ENCODE measurements at places on chromosomes 16 and 17. TPM values are rescaled to one million over a fixed set of nuclear protein-coding genes. Genes with fewer than 3 reads are reported as not detected.
A peak's percentile ranks its signal among the peaks of the same experiment; 100 is the strongest.

The TMEM132E gene
- total RNA-seq, result 0.47 TPM

The SLFN12 gene
- total RNA-seq, result 8.1 TPM

The OR3A3 gene
- total RNA-seq, result not detected

The ATAD5 gene
- total RNA-seq, result 4.1 TPM

The C17orf78 gene
- not detected for total RNA-seq

The SLC2A4 gene
- not detected for total RNA-seq

DNA sequence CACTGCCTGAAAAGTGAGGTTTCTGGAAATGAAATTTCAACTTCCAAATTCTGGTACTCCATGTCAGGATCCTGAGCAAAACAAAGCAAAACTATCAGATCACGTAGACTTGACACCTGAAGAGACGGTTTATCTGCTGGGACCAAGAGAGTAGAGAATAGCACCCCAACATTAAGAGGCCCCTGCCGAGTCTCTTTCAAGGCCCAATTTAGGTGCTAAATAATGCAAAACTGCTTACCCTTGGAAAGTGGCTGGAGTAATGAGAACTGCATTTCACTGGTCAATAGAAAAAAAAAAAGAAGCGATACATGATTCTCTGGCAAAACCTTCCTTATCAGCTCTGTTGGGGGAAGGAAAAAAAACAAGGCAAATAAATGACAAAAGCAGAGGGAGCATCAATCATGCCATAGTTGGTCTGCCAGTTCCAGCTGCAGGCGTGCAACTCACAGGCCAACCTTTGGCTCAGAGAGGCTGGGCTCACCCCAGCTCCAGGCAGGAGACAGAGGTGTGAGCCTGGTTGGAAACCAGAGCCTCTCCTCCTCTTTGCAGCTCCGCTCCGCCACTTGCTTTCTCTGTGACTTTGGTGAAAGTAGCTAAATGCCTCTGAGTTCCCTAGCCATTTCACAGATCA is 595.2 kb downstream of the TOX3 start:
- DNase-seq, result no peak
- no peak overlapping the region for H3K4me3 ChIP-seq
- H3K36me3 ChIP-seq, result no peaks in the 10 kb centered on the region
- no peak overlapping the region for H3K27ac ChIP-seq
- H3K27me3 ChIP-seq, result no peaks in the 10 kb centered on the region
- H3K4me1 ChIP-seq, result no peaks in the 10 kb centered on the region

DNA sequence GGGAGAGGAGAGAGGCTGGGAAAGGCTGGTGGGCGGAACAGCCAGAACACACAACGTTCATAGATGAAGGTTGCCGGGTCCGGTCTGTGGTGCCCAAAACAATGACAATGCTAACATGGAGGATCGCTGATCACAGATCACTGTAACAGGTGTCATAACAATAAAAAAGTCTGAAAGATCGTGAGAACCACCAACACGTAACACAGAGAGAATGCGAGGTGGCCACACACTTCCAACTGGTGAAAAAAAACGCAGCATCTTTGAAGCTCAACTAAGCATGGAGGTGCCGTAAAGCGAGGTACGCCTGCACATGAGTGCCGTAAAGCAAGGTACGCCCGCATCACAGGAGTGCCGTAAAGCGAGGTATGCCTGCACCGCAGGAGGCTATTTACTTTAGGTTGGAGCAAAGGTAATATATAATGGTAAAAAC is 42.3 kb downstream of the ABR start:
- H3K27ac ChIP-seq, result no peak overlapping the region
- DNase-seq, result no peak
- H3K4me1 ChIP-seq, result no peaks in the 10 kb centered on the region
- H3K27me3 ChIP-seq, result peaks cover 8% of the 10 kb centered on the region
- H3K4me3 ChIP-seq, result no peak overlapping the region
- H3K36me3 ChIP-seq, result no peaks in the 10 kb centered on the region

DNA sequence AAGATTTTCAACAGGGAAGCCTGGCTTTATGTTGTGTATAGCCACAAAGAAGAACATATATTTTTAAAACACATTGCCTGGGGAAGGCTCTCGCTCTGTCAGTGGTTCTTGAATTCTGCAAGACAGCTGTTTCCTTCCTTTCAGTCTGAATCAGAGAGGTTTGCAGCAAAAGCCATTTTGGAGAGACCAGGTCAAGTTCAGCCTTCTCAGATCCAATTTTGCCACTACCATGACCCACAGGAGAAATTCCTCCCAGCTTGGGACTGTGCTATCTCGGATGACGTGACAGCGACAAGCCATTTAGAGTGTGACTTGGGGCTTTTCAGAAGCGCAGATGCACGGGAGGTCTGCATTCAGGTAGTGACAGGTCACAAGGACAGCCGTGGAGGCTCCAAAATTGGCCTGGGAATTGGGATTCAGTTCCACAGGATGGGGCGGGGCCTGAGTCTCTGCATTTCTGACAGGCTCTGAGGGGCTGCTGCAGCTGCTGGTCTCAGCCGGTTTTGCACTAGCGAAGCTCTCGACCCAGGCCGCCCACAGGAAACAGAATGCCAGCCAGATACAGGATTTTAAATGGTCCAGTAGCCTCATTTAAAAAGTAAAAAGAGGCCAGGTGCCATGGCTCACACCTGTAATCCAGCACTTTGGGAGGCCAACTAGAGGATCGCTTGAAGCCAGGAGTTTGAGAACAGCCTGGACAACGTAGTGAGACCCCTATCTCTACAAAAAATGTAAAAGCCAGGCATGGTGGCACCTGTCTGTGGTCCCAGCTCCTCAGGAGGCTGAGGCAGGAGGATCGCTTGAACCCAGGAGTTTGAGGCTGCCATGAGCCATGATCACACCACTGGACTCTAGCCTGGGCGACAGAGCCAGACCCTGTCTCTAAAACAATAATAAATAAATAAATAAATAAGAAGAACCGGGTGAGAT is 196.6 kb upstream of the CIBAR2 start:
- H3K36me3 ChIP-seq, result no peaks in the 10 kb centered on the region
- no peak overlapping the region for H3K4me3 ChIP-seq
- peaks cover 56% of the 10 kb centered on the region for H3K4me1 ChIP-seq
- H3K27me3 ChIP-seq, result no peaks in the 10 kb centered on the region
- peak overlapping the region; percentile 71 for H3K27ac ChIP-seq

DNA sequence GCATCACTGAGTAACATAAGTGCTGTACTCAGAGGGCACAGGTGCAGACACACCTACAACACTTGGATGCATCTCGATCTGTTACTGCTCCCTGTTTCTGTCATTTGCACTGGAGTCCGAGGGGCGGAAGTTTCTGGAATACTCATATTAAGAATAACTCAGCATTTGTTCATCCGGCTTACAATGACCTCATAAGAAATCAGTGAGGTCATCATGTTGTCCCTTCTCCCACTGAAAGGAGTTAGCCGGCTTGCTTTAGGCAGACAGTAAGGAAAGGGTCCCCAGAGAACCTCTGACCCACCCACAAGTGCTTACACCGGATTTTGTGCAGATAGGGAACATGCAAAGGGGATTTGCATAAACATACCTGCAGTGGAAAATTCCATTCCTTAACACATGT is 344.7 kb downstream of the HAPSTR1 start:
- peaks cover 5% of the 10 kb centered on the region for H3K27me3 ChIP-seq
- no peak for DNase-seq
- no peaks in the 10 kb centered on the region for H3K36me3 ChIP-seq
- no peaks in the 10 kb centered on the region for H3K4me1 ChIP-seq
- no peak overlapping the region for H3K4me3 ChIP-seq

GRCh38 chr17:42833767-42834422 is 698 bp downstream of the PSME3 start:
- H3K4me3 ChIP-seq, result peak overlapping the region; percentile 95
- no peaks in the 10 kb centered on the region for H3K27me3 ChIP-seq
- peaks cover 2% of the 10 kb centered on the region for H3K36me3 ChIP-seq
- peaks cover 18% of the 10 kb centered on the region for H3K4me1 ChIP-seq

DNA sequence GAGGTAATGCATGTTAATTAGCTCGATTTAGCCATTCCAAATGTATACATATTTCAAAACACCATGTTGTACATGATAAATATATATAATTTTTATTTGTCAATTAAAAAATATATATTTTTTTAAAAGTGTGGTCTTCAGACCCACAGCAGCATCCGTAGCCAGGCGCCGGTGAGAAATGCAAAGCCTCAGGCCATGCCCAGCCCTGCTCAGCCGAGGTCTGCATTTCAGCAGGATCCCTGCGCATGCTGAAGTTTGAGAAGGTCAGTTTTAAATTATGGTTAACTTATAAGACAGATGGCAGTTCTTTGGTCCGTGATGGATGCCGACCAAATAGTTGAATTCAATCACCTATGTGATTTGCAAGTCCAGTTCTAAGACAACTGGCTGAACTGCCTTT is 28.0 kb upstream of the TBX2 start:
- H3K27me3 ChIP-seq, result no peaks in the 10 kb centered on the region
- H3K36me3 ChIP-seq, result no peaks in the 10 kb centered on the region
- no peak overlapping the region for H3K27ac ChIP-seq

- no peak for DNase-seq
- no peaks in the 10 kb centered on the region for H3K4me1 ChIP-seq
- H3K36me3 ChIP-seq, result no peaks in the 10 kb centered on the region
- H3K27ac ChIP-seq, result no peak overlapping the region
Measured at GRCh38 chr16:75272097-75272551, 20.7 kb upstream of the BCAR1 start.

GRCh38 chr17:68512960-68513474 is 787 bp downstream of the PRKAR1A start:
- H3K27me3 ChIP-seq, result no peaks in the 10 kb centered on the region
- DNase-seq, result no peak
- H3K4me1 ChIP-seq, result peaks cover 16% of the 10 kb centered on the region
- H3K27ac ChIP-seq, result peak overlapping the region; percentile 81
- H3K36me3 ChIP-seq, result no peaks in the 10 kb centered on the region
- H3K4me3 ChIP-seq, result peak overlapping the region; percentile 92

- no peak overlapping the region for H3K4me3 ChIP-seq
- H3K4me1 ChIP-seq, result peaks cover 9% of the 10 kb centered on the region
- H3K27me3 ChIP-seq, result no peaks in the 10 kb centered on the region
- H3K36me3 ChIP-seq, result no peaks in the 10 kb centered on the region
Measured at GRCh38 chr16:1026057-1026783, 44.6 kb downstream of the SOX8 start.

DNA sequence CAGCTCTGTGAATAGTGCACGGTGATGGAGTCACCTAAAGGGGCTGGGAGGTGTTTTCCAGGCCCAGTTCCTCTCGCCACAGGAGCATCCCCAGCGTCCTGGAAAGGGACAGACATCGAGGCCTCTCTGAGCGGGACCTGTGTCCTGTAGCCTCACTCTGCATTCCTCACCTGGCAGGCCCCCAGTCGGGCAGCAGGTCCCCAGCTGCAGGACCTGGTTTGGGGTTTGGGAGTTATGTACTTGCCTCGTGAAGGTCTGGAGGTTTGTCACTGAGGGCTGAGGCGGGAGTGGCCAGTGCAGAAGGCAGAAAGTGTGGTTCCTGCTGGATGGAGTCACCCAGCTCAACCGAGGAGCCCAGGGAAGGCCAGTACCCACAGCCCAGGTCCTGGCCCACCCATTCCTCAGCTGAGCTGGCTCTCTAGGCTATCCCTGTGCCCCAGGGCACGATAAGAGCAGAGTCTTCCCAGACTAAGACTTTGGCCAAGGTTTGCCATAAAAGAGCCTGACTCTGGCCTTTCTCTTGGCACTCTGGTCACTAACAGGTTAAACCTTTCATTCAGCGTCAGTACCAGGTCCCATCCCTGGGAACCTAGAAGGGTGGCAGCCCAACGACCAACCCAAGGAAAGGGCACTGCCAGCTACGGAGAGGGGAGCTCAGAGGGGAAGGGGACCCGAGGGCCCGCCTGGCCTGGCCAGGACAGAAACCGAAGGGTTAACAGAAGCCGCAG is 24.4 kb downstream of the TBX4 start:
- peaks cover 25% of the 10 kb centered on the region for H3K27me3 ChIP-seq
- H3K4me1 ChIP-seq, result no peaks in the 10 kb centered on the region
- H3K4me3 ChIP-seq, result no peak overlapping the region
- no peak for DNase-seq
- H3K36me3 ChIP-seq, result no peaks in the 10 kb centered on the region
- no peak overlapping the region for H3K27ac ChIP-seq

DNA sequence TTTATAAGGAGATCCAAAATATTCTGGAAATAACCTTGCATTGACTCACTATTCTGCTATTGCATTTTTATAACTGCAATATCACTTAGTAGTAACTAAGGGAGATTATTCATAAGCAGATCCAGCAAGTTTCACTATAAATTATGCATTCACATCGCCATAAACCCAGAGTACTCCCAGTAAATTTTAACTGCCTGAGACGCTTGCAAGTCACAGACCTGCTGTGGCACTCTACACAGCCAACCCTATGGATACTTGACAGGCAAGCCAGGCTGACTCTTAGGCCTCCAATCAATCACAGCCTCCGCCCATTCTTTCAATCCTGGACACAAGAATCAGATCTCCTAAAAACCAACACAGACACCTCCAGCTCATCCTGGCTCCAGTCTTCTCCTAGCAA is 28.2 kb downstream of the USP31 start:
- DNase-seq, result no peak
- no peak overlapping the region for H3K4me3 ChIP-seq
- no peak overlapping the region for H3K27ac ChIP-seq
- H3K36me3 ChIP-seq, result no peaks in the 10 kb centered on the region

DNA sequence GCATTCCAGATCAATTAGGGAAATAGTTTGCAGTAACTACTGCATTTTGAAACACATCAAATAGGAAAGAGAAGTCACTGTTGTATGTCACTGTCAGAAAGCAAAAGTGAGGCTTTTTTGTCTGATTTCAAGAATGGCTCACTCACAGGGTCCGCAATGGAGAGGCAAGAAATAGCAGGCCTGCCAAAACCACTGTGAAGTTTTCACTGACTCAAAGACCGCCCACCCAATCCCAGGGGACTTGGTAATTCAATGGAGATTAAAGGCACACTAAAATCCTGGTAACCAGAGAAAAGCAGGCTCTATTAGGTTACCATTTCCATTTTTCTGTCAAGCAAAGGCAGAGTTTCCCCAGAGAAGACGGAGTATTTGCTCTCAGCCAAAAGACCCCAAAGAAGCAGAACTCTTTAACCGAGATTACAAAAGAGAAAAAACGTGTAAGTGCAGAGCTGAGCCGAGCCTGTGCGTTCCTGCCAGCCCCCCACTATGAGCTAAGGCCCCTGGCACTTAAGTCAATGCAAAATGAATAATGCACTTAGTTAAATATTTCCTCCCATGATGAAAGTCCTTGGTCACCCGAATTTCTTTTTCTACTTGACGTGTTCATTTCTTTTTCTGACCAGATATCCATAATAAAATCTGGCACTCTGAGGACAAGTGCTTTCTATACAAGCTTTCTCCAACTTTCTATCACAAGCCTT is 57.0 kb downstream of the FOXL1 start:
- no peak overlapping the region for H3K4me3 ChIP-seq
- H3K4me1 ChIP-seq, result no peaks in the 10 kb centered on the region
- H3K27me3 ChIP-seq, result peaks cover 33% of the 10 kb centered on the region
- no peaks in the 10 kb centered on the region for H3K36me3 ChIP-seq

DNA sequence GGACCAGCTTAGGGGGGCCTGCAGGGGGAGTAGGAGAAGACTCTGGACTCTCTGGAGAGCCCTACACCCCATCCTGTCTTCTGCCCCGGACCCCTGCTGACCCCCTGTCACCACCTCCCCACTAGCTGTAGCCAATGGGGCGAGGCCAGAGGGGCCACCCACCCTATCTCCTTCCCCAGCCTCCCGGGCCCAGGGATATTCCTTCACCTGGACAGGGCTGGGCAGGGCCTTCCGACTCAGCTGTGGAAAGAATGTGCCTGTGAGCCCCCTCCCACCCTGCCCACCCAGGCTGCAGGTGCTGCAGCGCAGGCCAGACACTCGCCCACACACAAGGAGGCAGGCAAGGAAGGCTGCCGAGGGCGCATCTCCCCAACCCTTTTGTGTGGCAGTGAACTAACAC is 23.0 kb downstream of the TSPOAP1 start:
- no peak overlapping the region for H3K4me3 ChIP-seq
- no peaks in the 10 kb centered on the region for H3K27me3 ChIP-seq
- DNase-seq, result no peak
- no peak overlapping the region for H3K27ac ChIP-seq
- no peaks in the 10 kb centered on the region for H3K4me1 ChIP-seq
- no peaks in the 10 kb centered on the region for H3K36me3 ChIP-seq

- no peaks in the 10 kb centered on the region for H3K36me3 ChIP-seq
- H3K27ac ChIP-seq, result no peak overlapping the region
- no peaks in the 10 kb centered on the region for H3K27me3 ChIP-seq
Measured at GRCh38 chr17:13076905-13077304, 59.1 kb upstream of the ELAC2 start.

All from T-cell (primary cell).